Fibroblast of gingiva (primary cell): ENCODE measurements at places on chromosomes 7 and 10.
A peak's percentile ranks its signal among the peaks of the same experiment; 100 is the strongest.

DNA sequence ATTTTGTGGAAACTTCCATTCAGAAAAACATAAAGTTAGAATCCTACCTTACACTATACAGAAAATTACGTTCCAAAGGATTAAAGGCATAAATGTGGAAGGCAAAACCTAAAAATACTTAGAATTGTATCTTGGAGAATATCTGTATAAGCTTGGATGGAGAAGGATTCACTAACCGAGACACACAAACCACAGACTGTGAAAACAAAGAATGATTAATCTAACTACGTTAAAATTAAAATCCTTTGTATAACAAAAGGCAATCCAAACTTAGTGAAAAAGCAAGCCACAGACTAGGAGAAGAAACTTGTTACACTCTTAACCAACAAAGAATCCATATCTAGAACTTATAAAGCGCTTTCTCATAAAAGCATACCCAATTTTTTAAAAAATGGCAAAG, 678.8 kb downstream of the INHBA start:
- DNase-seq, result no peak

DNA sequence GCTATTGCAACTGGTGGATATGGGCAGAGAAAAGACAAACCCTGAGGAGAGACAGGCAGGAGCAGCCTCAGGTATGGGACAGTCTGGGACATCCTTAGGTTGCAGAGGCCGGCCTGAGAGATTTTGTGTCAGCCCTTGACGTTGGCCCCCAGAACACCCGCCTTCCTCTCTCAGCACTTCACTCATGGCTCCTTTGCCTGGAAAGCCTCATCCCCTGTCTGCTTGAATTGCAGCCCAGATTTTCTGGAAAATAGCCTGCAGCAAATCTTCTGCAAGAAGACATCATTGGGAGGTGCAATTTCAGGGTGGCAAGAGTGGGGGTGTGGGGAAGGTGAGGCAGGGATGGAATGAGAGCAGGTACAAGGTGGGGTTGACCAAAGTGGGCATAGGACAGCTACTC, 2.2 kb upstream of the FRMD4A start:
- DNase-seq, result no peak

- DNase-seq, result no peak
Measured at GRCh38 chr7:122577449-122578003, 121.4 kb downstream of the RNF133 start.

DNA sequence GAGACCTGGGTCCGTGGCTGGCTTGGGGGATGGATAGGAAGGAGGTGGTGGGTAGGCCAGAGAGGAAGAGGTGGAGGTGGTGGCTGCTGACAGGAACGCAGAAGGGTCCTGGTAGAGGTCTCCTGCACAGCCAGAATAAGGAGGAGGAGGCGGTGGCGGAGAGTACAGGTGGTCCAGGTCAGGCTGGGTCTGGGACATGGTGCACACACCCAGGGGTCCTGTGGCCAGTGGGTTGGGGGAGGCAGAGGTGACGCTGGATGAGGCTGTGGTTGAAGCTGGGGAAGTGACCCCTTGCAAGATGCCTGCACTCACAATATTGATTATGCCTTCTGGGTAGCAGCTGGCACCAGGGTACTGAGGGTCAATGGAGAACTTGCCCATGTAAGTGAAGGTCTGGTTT, 2.2 kb downstream of the EGR2 start:
- no peak for DNase-seq

GRCh38 chr10:115696747-115697146, 576.3 kb downstream of the GFRA1 start:
- no peak for DNase-seq

DNA sequence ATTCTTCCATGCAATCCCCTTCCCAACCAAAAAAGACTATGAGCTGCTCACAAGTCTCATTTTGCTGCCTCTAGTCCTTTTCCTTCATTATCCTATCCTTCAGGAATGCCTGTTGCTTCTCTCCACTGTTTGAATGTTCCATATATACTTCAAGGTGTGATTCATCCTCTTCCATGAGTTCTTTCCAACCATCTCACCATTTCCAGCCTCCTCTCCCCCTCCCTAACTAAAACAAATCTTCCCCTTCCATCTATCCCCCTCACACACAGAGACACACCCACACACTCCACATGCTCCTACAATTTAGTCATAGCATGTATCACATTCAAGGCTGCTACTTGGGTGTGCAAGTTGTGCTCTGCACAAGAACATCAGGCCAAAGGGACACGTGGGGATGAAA, 254.3 kb downstream of the DYNC1I1 start:
- DNase-seq, result no peak

DNA sequence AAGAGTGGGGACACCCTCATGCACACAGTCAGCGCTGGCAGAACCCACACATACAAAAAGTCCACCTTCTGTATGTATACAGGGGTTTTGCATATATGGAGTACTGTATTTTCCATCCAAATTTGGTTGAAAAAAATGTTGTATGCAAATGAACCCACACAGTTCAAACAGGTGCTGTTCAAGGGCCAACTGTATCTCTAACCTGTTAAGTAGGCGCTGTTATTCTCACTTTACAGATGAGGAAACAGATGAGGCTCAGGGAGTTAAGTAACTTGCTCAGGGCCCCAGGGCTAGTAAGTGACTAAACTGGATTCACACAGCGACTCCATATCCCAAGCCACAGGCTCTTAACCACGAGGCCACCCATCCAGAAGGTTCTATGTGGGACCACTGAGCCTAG, 69.9 kb downstream of the C10orf105 start:
- DNase-seq, result no peak

DNA sequence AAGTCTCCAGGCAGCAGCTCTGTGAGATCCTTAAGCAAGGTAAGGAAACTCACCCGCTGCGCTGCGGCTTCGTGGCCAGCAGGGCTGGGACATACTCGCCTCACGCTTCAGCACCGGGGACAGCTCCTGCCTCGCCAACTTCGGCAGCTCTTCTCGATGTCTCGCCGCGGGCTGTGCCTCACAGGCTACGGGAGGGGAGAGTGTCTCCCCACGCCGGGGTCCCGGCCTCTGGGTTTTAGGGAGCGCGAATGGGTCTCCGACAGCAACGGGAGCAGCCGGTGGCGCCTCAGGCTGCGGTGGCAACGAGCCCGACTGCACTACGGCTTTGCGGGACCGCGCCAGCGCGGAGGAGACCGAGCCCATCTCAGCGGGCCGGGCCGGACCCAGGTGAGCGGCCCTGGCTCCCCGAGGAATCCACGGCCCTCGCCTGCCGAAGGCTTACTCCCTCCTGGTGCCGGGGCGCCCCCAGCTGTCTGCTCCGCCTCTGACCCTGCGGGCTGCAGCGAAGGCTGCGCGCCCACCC, 62.4 kb downstream of the LSM5 start:
- peak; percentile 60 for DNase-seq

DNA sequence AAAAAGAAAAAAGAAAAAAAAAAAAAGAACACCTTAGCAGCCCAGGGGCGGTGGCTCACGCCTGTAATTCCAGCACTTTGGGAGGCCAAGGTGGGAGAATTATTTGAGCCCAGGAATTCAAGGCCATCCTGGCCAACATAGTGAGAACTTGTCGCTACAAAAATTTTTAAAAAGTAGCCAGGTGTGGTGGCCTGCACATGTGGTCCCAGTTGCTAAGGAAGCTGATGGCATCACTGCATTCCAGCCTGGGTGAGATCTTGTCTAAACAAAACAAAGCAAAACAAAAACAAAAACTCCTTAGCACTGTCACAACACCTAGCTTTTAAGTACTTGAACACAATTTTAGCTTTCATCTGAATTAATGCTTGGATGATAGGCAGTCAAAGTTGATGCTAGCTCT, 86.3 kb upstream of the MKLN1 start:
- DNase-seq, result no peak

GRCh38 chr10:62473241-62473640, 99.1 kb downstream of the ZNF365 start:
- no peak for DNase-seq

- DNase-seq, result no peak
Measured at GRCh38 chr7:126001349-126001748, 1071.7 kb upstream of the POT1 start.

DNA sequence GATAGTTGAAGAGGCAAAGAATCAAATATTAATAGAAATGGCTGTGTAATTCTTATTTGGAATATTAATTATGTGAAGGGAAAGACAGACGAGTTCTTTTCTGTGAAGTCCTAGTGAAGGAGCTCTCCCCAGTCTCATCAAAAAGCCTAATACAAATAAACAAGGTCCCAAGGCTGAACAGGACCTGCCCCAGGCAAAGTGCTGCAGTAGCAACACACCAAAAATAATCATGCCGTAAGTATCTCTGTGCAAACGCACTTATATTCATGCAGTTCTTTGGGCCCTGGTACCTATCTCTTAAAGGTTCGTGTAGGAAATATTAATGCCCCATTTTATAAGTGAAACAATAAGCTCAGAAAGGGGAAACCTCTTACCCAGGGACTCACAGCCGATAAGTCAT, 12.2 kb upstream of the CHST15 start:
- DNase-seq, result peak; percentile 34

DNA sequence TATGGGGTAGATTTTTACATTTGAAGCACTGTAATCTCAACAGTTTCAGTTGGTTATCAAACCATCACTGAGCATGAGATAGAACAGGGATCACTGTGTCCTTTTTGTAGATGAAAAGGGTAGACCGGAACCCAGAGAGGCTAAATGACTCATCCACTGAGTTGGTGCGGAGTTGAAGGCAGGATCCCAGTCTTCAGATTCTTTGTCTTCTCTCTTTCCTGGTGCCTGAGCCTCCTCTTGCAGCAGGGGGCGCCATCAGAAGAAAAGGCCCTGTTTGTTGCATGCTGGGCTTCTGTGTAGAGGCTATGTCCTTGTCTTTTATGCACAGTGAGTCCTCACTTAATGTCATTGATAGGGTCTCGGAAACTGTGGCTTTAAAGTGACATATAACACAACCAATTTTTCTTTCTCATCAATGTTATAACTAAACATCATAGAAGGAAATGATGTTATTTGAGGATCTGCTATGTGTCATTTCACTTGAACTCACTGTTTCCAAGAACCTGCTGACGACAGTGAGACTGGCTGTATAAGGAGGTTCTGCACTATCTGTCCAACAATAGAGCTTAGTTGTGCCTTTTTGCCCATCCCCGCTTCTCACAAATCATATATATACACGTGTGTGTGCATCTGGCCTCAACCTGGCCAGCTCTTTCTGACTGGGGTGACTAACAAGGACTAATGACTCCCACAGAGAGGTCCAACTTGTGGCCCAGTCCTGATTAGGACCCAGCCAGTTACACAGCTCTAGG, 14.3 kb downstream of the ZNF282 start:
- no peak for DNase-seq

GRCh38 chr7:135162382-135163001, 8.0 kb downstream of the CYREN start:
- no peak for DNase-seq

DNA sequence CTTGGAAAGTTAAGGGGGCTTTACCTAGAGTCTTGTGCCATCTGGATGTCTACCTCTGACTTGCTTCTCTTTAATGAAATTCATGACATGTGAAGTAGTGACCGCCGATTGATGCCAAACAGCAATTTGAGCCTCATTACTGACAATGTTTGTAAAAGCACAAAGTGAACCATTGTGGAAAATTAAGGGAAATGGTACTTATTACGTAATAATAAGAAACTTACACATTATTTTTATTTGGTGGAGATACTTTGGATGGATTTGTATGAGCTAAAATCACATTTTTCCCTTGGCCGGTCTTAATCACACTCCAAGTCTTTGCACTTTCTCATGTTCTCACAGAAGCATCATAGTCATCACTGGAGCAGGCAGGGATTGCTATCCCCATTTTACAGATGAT, 265.1 kb upstream of the KLF6 start:
- no peak for DNase-seq

DNA sequence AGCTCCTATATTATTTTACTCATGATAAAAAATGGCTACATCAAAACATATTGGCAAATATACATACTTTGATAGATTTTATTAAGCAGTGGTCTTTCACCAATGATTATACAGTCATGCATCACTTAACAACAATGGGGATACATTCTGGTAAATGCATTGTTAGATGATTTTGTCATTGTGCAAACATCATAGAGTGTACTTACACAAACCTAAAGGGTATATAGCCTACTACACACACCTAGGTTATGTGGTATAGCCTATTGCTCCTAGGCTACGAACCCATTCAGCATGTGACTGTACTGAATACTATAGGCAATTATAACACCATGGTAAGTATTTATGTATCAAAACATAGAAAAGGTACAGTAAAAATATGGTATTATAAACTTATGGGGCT, 98.9 kb upstream of the IL6 start:
- no peak for DNase-seq

- no peak for DNase-seq
Measured at GRCh38 chr10:34405611-34406462, 409.3 kb downstream of the PARD3 start.

- peak; percentile 26 for DNase-seq
Measured at GRCh38 chr10:30557884-30558283, 71.7 kb downstream of the LYZL2 start.

GRCh38 chr7:42161110-42161509, 75.9 kb downstream of the GLI3 start:
- DNase-seq, result no peak

GRCh38 chr10:33878238-33878786, 543.8 kb upstream of the NRP1 start:
- DNase-seq, result peak; percentile 9

DNA sequence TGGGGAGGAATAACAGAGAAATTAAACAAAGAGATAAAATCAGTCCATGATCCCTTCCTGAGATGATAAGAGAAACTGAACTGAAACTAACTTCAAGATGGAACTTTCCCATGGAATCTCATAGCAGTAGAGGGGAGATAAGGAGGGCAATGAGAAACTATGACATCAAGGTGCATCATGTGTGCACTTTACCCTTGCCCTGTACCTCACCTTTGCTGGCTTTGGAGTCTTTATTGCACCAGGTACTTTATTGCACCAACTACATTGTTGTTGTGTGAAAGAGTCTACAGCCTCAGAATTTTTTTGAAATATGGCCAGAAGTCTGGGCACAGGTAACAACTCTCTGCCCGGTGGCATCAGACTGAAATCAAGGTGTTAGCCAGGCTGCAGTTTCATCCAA, 11.2 kb upstream of the SMC3 start:
- DNase-seq, result no peak

DNA sequence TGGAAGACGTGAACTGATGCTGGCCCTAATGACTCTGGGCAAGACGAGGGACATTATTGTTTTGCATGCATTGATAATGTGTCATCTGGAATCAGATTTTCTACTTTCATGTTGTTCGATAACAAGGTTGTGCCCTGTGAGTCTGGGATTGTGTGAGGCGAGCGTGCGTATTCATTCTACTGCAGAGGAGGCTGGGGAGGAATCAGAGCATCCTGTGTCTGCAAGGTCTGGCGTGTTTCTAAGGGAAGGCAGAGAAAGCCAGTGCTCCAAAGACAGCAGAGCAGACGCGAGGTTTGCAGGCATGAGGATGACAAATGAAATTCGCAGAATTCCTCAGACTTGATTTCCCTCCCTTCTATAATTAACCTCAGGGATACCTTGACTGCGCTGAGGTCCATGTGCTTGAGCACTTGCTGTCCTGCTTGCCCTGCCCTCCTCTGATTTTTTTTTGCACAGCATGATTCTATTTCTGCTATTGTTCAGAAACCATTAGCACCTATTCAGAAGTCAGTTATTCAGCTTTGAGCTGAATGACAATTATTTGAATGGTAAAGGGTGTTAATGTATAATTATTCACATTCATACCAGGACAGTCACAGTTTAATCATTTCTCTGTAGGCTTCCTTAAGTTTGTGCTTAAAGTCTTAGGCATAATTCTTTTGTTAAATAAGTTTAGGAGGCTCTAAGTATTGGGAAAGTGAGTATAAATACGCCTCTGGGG, 233.6 kb downstream of the EBF3 start:
- no peak for DNase-seq
